GM20000 (cell line): ENCODE measurements at places on chromosomes 1 and 21.

DNA sequence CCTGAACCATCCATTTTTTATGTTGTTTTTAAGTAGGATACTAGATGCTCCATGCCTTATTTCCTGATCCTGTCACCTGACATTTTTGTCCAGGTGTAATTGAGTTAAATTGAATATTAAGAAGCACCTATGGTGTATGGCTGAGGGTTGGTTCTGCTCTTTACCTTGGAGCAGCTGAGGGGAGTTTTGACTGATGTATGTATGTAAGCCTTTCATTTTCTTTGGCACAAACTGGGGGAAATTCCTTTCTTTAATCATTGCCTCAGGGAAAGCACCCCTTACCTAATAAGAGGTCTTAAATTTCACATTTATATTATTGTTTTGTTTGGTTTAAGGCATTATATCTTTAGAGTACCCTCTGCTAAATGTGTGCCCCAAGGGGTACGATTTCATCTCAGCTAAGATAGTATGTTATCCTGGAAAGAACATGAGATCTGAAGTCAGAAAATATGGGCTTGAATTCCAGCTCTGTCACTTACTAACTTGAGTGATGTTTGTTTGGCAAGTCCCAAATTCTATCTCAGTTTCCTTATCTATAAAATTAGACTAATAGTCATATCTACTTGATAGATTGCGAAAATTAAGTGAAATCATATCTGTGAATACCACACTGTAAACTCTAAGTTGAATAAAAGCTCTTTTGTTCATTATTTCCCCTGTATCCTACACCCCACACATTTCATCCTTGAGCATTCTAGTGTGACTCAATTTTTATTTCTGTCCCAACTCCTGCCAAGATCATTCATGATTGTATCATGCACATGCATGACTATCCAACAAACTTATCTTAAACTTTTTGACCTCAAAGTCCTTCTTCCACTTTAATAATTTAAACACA lies 57.7 kb upstream of the NUF2 start:
- DNase-seq: peak; percentile 8

DNA sequence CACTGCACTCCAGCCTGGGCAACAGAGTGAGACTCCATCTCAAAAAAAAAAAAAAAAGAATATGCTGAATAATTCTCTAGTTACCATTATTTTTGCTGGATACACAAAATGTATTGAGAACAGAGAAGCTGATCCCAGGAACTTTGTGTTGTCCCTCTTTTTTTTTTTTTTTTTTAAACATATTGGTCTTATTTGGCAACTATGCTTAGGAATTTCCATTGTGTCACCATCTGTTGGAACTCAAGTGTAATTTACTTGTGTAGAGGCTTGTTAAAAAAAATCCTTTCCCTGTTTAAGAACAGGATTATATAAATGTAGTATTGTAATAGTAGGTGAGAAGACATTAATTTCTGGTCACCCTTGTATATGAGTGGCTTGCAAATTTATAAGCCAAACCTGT lies 28.6 kb downstream of the CAMSAP2 start:
- DNase-seq: no peak

GRCh38 chr1:147781056-147781471 lies 20.7 kb upstream of the GJA5 start:
- no peak for DNase-seq

- DNase-seq: no peak
These were observed 2.7 kb upstream of the PTPN22 start for GRCh38 chr1:113874012-113874879.

DNA sequence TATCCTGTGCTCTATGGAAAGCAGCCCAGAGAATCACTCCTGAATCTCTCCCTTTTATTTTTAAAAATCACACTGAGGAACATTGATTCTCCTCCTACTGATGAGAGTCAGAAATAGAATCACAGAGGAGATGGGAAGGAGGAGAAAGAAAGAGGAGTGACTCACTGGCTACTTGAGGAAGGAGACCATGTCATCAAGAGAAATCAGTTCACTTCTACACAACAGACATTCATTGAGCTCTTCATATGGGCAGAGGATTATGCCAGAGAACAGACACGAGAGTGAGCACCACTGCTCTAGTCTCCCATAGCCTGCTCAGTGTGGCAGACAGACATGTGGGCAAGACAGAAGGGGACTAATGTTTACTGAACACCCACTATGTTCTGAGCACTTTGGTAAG lies 44.2 kb downstream of the RAB3B start:
- DNase-seq: no peak

- no peak for DNase-seq
These were observed 106.9 kb downstream of the ASH1L start for GRCh38 chr1:155455588-155456195.

GRCh38 chr1:99177465-99177864 lies 86.8 kb upstream of the PLPPR4 start:
- no peak for DNase-seq

DNA sequence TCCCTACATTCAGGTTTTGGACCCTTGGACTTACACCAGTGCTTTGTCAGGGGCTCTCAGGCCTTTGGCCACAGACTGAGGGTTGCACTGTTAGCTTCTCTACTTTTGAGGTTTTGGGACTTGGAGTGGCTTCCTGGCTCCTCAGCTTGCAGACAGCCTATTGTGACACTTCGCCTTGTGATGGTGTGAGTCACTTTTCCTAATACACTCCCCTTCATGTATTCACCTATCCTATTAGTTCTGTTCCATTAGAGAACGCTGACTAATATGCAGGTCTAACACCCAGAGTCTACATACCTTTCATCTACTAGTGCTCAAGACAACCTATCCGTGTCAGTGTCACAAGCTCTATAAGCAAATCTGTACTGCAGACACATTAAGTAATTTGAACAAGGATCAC lies 605.3 kb downstream of the KCNT2 start:
- no peak for DNase-seq

DNA sequence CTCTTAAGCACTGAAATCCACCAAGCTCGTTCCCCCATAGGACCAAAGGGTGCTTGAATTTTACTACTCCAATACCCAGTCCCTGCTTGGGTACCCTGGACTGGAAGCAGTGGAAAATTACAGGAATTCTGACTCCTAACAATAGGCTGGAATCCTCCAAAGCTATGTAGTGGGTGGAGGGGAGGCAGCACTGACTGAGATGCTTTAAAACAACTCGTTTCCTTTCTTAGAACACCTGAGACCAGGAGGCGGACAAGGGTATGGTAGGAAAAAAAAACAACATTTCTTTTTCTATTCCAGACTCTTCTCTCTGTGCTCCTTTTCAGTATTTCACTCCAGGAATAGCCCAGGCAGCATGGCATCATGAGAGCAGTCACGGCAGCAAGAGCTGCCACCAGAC lies 2.3 kb downstream of the PEF1 start:
- DNase-seq: no peak

DNA sequence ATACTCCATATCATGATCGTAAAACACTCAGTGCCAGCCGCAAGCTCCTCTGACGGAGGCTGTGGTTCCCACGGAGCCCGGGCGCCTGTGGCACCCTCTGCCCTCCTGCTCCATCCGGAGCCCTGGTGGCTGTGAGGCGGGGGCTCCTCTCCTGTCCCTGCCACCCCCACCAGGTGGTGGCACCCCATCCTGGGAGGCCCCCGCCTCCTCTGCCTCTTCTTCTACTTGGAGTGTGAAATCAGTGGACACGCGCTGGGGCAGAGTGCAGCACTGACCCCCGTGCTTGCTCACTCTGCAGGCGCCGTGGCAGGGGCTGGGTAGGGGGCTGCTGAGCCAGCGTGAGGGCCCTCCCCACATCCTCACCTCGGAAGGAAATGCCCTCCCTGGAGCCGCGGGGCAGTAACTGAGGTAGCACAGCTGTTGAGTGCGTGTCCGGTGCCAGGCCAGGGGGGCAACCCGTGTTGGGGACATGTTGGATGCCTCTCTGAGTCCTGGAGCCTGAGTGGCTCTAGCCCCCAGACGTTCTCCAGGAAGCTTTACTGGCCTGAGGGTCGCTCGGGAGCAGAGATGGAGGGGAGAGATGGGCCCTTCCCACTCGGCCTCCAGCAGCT lies 58.7 kb upstream of the ABCG1 start:
- DNase-seq: no peak

GRCh38 chr1:221994274-221994698 lies 252.4 kb upstream of the DUSP10 start:
- DNase-seq: peak; percentile 21

DNA sequence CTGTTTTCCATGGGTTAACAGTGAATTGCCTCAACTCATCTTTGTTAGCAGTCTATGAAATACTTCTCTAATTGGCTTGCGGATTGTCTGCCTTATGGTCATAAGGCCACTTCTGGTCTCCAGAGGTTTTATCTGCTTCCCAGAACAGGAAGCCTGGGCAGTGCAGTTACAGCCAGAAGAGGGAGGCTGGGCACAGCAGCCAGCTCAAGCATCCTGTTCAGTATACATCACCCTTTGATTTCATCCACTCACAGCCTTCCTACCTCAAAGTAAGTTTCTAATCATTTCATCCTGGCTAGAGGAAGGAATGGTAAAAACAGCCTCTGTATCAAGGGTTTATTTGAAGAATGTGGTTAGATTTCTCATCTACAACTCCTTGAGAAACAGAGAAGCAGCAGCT lies 311.5 kb upstream of the DEPDC1 start:
- DNase-seq: no peak

DNA sequence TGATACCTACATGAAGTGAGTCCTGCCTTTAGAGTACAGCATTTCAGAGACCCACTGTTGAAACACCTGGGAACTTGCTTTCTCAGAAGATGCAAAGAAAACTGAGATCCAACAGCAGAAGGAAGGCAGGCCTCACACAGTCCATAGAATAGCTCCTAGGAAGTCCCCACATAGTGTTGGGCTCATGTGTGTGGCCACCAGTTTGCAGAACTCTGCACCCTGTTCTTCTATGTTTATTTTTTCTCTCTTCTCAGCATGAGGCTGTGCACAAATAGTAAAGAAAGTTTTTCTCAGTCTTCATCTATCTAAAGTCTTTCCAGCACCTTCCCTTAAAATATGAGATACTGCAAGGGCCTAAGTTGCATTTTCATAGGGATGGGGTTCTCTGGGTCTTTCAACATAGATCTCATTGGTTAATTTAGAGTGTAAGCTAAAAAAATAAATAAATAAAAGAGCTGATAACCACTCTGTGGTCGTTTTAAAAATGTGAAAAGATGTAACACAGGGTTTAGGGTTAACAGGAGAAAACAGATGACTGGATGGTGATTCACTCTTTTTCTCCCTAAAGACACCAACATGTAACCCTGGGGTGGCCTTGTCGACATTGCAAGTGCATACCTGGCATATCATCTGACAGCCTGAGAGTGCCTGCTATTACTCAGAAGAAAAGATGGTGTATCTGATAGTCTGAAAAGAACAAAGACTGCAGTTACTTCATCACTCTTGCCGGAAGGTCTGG lies 94.6 kb downstream of the ZC3H11B start:
- no peak for DNase-seq

DNA sequence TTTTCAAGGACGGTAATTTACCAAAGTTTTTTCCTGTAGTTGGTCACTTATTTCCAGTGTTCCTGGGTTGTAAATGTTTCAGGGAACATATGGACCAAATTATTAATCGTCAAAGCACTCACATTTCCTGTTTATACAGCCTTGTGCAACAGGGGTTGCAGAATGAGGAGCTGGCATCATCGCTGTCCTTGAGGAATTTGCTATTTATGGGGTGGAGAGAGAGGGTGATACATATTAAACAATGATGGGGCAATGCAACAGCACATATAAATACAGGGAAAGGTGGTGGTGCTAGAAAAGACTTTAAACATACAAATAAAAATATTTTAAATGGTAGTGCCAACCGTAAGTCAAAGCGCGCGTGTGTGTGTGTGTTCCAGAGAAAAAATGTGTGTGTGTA lies 369.8 kb downstream of the NPHP4 start:
- DNase-seq: no peak

- peak; percentile 63 for DNase-seq
These were observed 39.9 kb downstream of the IL6R start for GRCh38 chr1:154445040-154445472.

- no peak for DNase-seq
These were observed 78.4 kb upstream of the RGS21 start for GRCh38 chr1:192238421-192238820.

DNA sequence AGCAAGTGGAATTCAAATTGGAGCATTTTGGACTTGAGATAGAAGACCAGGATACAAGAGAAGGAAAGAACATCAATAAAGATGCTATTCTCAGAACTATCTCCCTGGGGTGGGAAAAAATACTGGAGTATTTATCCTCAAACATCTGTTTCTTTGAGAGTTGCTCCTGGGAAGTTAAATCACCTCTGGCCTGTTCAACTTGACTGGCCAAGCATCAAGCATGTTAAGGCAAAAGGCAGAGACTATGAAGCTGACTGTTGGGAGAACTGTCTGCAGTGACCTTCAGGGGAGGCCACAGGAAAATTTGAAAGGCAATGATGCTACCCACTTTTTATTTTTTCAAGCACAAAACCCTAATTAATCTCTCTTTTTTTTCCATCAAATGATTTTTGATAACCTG lies 239.0 kb downstream of the NTNG1 start:
- no peak for DNase-seq

GRCh38 chr21:33586927-33587326 lies 1.6 kb downstream of the DONSON start:
- DNase-seq: no peak

DNA sequence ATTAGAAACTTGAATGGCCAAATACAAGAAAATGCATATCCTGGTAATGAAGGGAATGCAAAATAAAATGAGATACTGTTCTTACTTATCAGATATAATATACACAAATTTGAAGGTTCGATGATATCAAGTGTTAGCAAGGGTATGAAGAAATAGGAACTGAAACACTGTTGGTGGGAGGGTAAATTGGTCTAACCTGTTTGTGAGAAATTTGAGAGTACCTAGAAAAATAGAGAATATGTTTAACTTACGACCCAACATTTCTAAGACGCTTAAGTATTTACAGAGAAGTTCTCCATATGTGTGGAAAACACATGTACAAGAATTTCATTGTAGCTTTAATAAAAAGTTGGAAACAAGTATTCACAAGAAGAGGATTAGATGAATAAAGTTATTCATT lies 25.9 kb downstream of the ATG4C start:
- DNase-seq: no peak
